ENCODE measurements at places on chromosomes 4 and X. TPM values are rescaled to one million over a fixed set of nuclear protein-coding genes. Genes with fewer than 3 reads are reported as not detected.

DNA sequence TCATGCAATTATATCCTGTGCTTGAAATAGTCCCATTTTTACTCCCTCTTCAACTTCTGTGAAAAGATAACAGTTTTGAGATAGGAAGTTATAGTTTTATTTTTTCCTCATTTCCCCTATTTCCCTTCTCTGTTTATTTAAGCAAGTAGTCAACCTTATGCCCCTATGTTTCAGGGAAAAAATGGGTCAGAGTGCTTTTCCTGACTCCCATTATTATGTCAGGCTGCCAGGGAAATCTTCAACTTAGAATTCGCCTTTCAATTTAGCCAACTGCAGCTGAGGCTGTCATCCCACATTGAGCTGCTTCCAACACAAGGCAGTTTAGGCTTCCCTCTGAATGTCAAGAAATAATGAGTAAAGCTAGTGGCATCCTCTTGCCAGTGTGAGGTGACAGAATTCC lies 42.3 kb downstream of the NXT2 start:
- DNase-seq: no peak

DNA sequence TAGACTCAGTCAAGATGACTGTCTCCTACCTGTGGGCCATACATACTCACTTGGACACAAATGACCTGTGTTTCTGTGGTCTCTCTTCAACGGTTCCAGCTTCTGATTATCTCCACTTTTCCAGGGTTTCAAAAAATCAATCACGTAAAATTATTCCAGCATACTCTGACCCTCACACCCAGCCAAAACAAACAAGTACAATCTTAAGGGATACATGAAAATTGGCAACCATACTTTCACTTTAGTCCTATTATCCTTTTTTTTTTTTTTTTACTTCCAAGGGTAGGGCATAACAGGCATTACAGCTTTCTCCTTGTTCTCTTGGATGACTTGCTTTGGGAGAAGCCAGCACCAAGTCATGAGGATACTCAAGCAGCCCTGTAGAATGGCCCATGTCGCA lies 225.8 kb upstream of the GALNT7 start:
- no peak for DNase-seq

DNA sequence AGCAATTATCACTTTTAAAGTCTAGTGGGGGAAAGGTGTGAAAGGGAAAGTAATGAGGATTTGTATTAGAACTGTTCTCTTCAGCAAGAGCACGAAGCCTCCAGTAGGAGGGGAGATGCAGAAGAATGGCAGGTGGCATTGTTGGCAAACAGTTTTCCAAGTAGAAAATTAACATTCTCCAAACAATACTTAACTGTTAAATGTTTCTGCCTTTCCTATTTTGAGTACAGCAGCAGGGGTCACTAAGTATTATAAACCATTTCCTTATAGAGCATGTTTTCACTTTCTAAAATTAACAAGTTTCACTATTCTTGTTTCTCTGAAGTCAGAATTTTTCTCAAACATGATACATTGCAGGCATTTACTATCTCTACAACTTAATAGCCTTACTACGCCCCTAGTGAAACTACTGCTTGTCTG lies 58.7 kb downstream of the LEF1 start:
- DNase-seq: no peak

Gene OPRPN
- total RNA-seq: not detected

- DNase-seq: no peak
Measured at GRCh38 chrX:68929332-68930150, 100.7 kb downstream of the EFNB1 start.
